ENCODE measurements at places on chromosomes 6 and 20.

DNA sequence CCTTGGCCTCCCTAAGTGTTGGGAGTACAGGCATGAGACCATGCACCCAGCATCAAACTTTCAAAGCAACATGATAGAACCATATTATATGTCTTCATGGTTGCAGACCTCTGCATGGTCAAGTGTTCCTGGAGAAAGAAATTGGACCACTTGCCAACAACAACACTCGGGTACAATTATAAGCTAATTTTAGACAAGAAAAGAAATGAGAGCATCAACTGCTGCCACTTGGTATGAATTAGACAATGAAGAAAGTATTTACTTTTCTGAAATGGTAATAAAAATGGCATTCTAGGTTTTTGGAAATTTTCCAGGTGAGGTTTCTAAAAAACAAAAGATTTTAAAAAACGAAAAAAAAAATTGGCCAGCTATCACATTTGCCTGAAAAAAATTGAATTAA is 7.7 kb upstream of the PM20D2 start:
- DNase-seq: no peak

DNA sequence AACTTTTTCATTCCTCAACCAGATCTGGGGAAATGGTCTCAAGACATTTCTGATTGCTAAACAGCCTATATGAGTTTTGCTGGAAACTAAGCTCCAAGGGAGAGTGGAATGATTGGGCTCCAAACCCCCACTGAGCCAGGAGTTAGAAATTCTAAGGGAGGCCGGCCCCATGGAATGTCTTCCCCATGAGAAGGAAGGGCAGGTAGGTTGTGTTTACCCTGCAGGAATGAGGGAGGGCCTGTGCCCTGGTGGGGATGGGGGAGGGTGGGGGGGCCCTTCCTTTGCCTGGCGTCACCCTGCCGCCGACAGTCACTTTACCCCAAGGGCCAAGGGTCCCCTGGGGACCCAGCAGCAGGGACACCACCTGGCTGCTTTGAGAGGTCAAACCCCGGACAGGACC is 298.9 kb downstream of the TFAP2C start:
- no peak for DNase-seq

GRCh38 chr6:118667988-118668387 is 16.6 kb upstream of the CEP85L start:
- DNase-seq: no peak

GRCh38 chr6:90217506-90218127 is 79.0 kb downstream of the BACH2 start:
- no peak for DNase-seq

GRCh38 chr6:3506200-3506599 is 49.4 kb upstream of the SLC22A23 start:
- no peak for DNase-seq

DNA sequence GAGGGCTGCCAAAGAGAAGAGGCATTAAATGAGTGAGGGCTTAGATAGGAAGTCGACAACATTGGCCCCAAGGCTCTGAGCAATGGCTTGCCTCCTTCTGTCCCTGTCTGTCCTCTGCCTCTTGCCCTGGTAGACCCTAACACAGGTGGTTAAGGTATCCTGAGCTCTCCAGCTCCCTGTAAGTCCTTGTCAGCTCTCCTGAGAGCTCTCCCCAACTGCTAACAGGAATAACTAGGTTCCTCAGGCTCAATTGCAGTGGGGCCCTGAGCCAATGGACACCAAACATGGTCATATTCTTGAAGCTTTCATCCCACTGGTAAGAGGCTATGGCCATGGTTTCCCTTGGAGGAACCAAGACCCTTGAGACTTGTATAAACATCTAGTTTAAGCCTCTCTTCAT is 5.0 kb upstream of the CPNE1 start:
- DNase-seq: no peak

DNA sequence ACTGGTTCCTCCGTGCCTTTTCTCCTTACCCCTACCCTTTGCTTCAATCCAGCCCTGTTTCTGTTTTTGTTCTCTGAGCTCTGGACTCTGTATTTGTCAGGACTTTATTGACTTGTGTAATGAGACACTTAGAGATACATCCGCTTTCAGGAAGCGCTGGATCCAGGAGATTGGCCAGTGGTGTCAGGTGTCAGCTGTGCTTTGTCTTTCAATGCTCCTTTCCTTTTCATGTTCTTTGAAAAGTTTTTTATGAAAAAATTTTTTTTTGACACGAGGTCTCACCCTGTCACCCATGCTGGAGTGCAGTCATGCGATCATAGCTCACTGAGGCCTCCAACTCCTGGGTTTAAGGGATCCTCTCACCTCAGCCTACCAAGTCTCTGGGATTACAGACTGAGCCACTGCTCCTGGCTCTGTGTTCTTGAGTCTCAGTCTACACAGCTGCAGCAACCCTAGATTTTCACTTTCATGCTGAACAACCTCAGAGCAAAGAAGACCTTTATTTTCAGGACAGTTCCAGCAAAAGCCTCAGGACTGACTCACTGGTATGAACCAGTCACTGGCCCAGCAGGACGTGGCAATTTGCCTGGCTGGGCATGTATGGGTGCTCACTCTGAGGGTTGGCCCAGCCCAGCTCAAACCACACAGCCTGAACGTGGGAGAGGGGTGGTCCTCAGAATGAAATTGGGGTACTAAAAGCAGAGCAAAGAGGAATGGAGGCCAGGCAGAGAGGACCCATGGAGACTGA is 108.5 kb downstream of the DHX35 start:
- no peak for DNase-seq

GRCh38 chr20:33401921-33402369 is 626 bp upstream of the CDK5RAP1 start:
- no peak for DNase-seq

- DNase-seq: no peak
Observed at GRCh38 chr20:3470208-3470626, 601 bp upstream of the ATRN start.

DNA sequence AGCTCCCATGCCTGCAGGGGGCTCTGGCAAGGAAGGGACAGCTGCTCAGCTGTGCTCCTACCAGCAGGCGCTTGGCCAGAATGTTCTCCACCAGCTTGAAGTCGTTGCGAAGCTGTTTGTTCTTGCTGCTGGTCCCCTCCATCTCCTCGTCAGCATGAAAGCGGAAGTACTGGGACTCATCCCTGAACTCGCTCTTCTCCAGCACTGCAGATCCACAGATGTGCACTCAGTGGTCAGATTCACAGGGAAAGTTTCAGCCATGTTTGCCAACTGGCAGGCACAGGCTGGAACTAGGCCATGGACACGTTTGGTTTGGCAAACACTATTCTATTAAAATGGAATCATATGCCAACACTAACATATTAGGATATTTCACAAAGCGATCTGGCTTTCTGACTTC is 167.9 kb downstream of the PREX1 start:
- DNase-seq: no peak

DNA sequence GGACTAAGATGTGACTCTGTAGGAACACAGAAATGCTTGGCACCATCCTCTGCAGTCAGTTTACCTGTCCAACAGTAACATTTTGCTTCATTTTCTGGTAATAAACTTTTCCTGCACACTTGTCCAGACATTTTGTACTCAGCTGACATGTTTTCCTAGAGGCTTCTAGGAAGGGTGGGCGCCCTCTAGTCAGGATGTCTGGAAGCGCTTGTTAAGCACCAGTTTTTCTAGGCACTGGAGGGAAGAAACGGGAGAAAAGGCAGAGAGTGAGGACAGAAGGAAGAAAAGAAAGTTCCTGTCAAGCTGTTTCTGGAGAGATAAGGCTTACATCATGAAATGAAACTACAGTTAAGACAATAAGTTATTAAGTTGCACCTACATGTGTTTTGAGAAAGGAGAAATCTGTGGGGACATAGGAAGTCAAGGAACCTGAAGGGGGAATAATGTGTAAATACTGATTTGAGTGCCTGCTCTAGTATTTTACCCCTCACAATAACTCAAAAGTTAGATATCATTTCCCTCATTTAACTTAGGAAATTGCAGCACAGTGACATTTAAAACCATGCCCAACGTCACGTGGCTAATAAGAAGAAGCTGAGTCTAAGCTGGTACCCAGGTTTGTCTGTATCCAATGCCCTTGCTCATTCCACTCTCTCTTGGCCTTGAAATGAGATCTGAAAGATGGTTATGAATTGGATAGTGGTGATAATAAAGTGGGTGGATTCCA is 42.7 kb upstream of the TNFRSF21 start:
- DNase-seq: no peak

Data from activated CD4-positive, alpha-beta T cell treated with anti-CD3 and anti-CD28 coated beads, Interleukin-10, Interleukin-2, amounts not matched to agents 100 ng/mL and 50 ng/mL, durations not matched to agents 16 hours and 8 hours (primary cell).